ENCODE measurements at places on chromosomes 1 and 21.

DNA sequence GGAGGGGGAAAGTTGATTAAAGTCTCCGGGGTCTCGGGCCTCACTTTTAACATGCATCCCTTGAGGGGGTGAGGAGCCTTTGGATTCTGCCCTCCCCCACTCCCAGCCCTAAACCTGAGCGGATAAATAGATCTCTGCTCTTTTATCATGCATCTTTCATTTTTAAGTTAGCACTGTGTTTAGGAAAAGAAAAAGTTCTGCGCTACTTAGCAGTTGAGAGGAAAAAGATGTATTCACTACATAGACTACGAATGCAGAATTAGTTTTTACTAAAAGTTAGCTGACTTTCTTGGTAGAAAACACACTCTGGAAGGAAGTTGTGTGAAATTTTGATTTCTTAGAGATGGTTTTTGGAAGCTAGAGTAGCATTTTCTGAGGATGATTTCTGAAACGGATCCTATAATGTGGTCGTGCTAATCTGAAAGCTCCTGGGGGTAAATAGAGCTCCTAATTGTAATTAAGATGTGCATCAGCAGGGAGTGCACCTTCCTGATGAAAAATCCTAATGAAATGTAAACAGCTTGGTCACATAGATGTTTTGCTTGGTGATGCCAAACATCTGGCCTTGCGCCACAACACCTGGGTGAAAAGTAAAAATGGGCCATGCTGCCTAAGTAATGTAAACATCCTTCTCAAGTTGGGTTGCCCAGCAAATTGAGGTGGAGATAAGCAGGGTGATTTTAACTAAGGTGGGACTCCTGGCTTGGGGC is 1.8 kb downstream of the ROR1 start:
- DNase-seq = no peak

DNA sequence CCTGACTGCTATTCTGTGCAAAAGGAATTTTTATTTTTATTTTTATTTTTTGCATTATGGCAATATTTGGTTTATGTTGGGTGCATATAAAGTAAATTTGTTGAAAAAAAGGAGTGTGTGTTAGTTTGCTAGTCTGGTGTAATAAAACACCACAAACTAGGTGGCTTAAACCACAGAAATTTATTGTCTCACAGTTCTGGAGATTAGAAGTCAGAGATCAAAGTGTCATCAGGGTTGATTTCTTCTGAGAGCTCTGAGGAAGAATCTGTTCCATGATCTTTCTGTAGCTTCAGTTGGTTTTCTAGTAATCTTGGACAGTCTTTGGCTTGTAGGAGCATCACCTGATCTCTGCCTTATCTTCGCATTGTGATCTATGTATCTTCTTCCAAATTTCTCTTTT is 6.5 kb downstream of the SLC30A7 start:
- DNase-seq = no peak

DNA sequence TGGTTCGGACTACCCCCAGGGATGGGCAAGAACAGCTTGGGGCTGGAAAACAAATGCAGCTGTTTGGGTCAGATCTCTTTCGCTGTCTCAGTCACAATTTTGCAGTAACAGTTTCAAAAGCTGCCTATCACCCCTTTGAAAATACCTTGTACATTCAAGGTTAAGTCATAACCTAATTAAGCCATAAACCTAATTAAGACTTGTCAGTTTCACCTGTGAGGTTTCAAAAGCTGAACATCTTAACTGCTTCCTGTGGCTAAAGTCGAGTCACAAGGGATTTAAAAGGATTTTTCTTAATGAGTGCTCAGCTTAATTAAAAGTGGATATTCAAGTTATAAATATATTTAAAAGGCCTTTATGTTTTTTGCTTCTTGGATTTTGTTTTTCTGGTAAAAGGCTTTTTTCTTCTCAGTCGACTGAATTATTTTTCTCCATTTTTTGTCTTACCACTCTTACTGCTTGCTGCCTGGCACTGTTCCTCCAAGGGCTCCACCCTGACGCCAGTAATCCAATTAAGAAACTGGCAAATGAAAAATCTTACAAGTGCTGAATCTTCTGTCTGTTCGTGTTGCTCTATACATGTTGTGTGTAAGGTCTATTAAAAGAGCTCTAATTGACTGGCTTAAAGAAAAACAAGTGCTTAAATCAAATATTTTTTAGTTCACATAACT is 31.3 kb downstream of the CBR1 start:
- no peak for DNase-seq

DNA sequence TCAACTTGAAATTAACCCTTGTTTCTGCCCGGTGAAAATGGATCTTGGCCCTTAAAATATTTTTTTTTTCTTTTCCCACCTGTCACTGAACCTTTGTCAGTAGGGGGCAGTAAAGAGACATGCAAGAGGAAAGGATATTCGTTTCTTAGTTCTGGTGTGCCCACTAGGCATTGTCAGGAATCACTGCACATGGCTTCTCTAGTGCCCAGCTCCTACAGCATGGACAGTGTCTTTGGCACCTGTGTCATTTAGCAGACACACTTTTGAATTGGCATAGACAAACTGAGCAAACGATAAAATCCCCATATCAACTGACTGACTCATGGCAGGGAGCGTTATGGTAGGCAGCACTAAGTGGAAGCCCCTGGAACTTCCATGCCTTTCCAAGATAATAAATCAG is 1048.1 kb downstream of the BRINP3 start:
- DNase-seq = peak; percentile 18

DNA sequence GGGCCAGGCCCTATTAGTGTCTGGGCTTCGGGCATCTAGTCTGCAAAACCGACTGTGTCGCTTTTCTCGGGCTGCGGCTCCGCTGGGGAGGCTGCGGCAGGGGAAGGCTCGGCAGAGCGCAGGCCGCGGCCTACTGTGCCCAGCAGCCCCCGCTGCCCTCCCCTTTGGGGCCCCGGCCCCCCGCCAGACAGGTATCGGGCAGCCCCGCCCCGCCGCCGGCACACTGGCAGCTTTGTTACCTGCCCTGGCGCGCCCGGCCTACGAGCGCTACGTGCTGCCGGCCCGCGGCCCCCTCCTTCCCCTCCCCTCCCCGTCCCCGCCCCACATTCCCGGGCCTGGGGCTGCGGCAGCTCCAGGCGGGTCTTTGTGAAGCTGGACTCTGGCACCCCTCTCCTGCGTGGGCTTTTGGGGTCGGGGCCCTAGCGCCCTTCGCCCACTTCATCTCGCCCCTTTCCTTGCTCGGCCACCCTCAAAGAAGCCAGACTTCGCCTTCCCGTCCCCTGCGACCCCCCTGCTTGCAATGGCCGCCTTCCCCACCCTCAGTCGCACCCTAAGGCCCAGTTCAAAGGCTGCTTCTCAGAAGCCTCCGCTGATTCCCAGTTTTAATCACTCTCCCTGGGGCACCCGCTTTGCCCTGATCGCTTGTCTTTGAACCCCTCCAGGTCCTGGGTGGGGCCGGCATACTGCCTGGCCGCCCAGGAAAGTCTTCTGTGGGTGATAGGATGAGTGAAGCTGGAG is 48.9 kb upstream of the SLC2A1 start:
- no peak for DNase-seq

Measured in NCI-H748 treated with DMSO at 0.1 percent for 48 hours (cell line).